ENCODE measurements at places on chromosomes 4 and X.

DNA sequence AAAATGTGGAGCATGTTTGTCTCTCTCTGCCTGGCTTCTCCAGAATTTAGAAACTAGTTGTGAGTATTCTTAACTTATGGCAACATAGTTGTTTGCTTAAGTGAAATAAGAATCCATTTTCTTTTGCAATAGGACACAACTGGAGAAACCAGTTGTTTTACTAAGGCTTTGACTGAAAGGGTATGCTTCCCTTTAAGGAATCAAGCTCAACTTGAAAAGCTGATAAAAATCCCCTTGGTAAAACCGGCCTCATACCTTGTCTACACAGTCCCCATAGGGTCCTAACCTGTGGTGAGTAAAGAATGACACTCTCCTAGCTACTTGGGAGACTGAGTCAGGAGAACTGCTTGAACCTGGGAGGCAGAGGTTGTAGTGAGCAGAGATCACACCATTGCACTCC lies 139.8 kb downstream of the NR3C2 start:
- DNase-seq, result no peak

DNA sequence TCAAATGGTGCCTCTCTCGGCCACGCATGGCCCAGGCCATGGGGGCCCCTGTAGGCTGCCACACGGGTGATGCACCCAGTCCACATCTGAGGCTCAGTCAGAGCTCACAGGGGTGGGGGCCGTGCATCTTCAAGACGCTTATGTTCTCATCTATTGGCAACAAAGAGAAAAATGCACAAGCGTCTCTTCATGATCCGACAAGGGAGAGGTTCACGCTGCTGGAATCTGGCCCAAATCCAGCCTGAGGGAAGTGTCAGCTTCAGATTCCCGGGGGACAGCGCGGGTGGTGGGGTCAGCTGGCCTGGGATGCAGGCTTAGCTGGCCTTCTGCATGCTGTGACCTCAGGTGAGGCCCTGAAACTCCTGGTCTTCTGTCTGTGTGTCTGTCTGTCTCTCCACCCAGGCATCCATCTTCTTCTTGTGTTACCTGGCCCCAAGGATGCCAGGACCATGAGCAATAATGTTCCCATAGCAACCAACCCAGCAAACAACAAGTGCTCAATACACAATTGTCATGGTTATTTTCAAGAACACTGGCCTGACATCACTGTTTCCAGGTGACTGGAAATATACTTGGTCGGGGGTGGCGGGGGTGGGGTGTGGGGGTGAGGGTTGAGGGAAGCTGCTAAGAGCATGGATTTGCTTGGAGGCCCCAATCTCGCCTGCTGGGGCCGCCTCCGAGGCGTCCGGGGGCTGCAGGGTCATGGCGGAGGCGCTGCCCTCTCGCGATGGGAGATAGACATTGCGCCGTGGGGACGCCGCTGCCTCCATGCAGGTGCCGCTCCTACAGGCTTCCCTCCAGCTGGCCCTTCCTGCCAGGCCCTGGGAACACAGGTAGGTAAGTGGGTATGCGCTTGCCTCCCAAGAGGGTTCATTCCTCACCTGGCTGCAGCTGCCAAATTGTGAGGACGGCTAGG lies 48.3 kb downstream of the ABLIM2 start:
- no peak for DNase-seq

GRCh38 chrX:147935156-147935758 lies 23.5 kb downstream of the FMR1 start:
- DNase-seq, result no peak

- DNase-seq, result no peak
Measured at GRCh38 chrX:20519826-20520225, 253.1 kb upstream of the RPS6KA3 start.

DNA sequence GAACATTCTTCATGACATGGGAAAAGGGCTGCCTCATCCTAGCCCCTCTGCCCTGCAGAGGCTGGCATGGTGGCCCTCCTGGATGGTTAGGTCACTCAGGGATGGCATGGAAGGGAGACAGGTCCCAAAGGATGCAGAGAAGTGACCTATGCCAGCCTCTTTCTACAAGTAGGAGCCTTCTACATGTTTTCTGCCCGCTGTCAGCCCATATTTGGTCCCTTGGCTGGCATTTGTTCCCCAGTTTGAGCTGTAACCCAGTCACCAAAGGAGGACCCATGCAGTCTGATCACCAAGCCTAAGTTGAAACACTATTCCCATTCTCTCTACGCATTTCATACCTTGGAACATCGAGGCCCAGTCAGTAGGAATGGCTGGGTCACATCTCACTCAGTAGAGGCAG lies 95.4 kb downstream of the PJA1 start:
- no peak for DNase-seq

GRCh38 chrX:123993904-123994635 lies 32.6 kb downstream of the STAG2 start:
- DNase-seq, result no peak

GRCh38 chr4:142367418-142368180 lies 478.5 kb downstream of the INPP4B start:
- no peak for DNase-seq

DNA sequence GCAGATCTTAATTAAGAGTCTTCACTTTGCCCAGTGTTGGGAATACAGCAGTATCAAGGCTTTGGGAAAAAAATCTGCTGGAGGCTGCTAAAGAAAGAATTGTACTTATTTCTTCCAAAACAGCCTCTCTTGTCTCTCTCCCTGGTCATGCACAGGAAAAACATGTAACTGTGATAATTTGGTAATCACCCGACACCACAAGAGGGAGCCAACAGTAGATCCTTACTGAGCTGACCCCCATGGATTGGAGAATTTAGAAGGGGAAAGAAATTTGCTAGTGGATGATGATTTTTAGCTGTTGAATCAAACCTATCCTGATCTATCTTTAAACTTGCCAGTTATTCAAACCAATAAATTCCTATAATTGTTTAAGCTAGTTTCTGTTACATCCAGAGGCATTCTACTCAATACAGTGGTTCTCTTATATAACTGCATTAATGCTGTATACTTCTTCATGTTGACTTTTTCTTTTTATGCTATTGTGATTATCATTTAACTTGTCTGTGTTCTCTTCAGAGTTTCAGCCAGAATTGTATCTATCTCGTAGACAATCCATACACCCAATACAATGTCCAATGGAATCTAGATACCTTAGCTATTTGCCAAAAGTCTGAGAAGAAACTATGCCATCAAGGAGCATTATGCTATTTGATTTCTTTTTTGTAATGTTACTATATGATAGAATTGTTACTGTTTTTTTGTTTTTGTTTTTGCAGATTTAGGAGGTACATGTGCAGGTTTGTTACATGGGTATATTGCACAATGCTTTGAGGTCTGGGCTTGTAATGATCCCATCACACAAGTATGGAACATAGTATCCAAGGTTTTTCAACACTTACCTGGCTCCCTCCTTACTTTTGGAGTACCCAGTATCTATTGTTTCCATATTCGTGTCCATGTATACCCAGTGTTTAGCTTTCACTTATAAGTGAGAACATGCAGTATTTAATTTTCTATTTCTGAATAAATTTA lies 31.3 kb upstream of the ARHGEF38 start:
- DNase-seq, result no peak

DNA sequence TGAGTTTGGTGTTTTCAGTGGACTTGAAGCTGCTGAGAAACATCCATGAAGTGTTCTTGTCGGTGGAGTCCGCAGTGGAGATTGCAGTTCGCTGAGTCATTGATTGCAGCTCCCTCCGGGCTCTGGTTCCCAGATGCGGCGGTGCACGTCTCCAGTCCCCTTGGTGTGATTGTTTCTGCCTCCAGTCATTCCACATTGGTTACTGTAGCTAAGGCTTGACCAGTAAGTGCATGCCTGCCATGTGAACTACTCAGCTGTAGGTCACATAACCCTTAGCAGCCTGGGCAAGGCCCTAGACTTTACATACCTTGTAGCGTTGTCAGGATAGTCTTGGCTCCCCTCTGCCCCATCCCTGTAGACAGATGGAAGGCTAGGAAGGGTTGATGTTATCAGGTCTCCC lies 53.8 kb upstream of the CLCN4 start:
- DNase-seq, result no peak

DNA sequence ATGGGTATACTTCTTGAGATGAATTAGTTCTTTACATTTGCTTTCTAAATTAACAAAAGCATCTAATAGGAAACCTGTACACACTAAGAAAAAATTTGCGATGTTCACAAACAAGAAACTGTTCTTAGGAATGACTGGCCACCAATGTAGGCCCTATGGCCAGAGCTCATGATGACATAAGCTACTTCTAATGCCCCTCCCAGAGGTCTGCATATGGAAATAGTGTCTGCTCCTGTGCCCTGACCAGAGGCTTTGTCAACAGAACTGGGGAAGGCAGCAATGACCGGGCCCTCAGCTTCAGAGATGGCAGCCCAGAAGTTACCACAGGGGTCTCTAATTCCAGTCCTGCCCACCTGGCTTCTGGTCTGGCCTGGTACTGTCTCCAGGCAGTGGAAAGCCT lies 15.0 kb upstream of the BCLAF3 start:
- DNase-seq, result no peak

DNA sequence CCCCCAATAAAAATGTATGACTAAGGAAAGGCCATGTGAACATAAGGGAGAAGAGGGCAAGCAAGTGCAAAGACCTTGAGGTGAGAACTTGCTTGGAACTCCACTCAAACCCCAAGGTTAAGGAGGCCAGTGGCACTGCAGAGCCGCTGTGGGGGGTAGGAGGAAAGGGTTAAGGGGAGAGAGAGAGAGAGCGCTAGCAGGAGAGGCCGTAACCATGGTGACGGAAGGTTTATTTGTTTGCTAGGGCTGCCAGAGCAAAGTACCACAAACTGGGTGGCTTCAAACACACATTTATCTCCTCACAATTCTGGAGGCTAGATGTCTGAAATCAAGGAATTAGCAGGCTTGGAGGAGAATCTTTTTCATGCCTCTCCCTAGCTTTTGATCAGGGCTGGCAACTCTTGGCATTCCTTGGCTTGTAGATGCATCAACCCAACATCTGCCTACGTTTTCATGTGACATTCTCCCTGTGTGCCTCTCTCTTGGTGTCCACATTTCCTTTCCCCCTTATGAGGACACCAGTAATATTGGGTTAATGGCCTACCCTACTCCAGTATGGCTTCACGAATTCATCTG lies 35.2 kb downstream of the SMIM20 start:
- no peak for DNase-seq

DNA sequence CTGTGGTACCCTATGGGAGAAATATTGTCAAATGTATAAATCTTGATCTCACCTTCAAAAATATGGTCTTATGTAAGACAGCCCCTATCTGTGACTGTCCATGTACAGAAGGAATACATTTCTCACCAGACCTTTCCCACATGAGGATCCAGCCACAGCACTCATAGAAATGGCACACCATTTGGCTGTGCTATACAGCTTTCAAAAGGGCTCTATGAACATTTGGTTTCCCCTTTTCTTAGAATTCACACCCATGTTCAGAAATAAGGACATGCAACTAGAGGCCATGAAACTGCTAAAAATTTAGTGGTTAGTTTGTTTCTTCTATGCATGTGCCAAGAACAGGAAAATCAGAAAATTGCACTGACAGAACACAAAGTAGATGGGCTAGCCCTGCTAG lies 62.7 kb downstream of the ANTXR2 start:
- DNase-seq, result no peak

GRCh38 chr4:99635601-99636000 lies 22.0 kb downstream of the C4orf54 start:
- no peak for DNase-seq

- no peak for DNase-seq
Measured at GRCh38 chr4:85370400-85371032, 104.4 kb upstream of the ARHGAP24 start.

DNA sequence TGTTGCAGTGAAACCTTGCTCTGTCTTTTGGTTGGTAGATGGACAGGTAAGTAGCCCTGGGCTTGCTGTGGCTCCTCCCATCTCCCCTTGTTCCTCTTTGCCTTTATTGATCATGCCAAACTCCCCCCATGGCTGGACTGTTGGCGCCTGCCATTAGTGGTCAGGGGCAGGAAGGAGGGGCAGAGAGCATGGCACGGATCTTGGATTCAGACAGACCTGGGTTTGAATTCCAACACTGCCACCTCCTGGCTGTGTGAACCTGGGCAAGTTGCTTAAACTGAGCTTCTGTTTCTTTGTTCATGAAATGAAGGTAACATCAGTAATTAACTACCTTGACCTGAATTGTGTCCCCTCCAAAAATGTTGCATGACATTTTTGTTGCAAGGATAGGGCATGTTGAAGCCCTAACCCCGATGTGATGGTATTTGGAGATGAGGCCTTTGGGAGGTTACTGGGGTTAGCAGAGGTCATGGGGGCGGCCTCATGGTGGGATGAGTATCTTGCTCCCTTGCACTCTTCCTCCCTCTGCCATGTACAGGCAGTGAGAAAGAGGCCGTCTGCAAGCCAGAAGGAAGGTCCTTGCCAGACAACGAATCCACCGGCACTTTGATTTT lies 6.0 kb downstream of the SLC2A9 start:
- DNase-seq, result no peak

DNA sequence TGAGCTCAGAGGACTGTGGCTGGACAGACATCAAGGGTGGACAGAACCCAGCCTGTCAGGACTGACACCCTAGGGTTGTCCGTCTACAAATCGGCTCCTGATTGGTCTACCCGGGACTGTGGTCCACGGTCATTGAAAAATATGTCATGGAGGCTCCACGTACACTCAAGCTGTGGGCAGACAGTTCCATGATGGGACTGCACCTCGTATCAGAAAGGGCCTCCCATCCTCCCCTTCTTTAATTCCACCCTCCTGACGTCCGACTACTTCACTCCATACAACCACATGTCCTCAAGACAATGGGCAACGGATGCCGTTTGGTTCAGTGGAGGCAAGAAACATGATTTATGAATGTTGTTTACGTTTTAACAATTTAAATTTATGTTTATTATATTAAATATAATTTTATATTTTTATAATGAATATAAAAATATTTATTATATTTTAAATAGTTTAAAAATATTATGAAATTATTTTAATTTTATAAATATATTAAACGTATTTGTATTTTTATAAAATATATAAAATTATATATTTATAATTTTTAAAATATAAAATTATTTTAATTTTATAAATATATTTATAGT lies 58.0 kb upstream of the SHOX start:
- DNase-seq, result no peak

- no peak for DNase-seq
Measured at GRCh38 chr4:148847544-148848255, 405.5 kb upstream of the NR3C2 start.

DNA sequence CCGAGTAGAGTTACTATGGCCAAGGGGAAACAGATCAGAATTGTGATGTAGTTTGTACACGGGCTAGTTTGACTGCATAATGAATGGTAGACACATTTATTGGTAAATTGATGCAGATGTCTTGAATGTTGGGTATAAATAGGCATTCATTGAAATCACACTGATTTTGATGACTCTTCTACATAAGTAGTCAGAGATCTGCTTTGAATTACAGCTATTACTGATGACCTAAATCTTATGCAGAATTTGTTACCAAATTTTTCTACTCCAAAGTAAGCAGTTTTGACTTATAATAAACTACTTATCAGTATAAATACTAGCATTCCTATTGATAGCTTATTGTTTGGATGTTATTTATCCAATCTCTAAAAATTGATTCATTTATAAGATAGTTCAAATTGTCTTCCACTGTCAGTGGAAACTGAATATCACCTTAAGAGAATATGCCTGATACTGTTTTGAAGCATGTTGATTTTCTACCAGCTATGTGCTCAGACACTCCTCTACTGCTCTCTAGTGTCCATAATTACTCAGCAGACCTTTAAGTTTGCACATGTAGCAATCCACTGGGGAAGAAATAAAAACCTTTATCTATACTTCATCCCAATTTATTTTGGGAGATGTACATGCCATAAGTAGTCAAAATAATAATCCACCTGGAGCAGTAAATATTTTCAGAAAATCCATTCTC lies 120.3 kb downstream of the RASL11B start:
- DNase-seq, result no peak

- DNase-seq, result no peak
Measured at GRCh38 chr4:123244137-123244536, 152.5 kb upstream of the SPRY1 start.

GRCh38 chrX:21843179-21843578 lies 3.8 kb downstream of the MBTPS2 start:
- no peak for DNase-seq

Measured in cerebellar nuclear complex (tissue), 1 donor.